ENCODE measurements at places on chromosomes 4 and X.
A peak's percentile ranks its signal among the peaks of the same experiment; 100 is the strongest.

GRCh38 chr4:89039730-89040338 is 17.2 kb downstream of the FAM13A start:
- DNase-seq, result no peak

- DNase-seq, result no peak
Measured at GRCh38 chr4:139557556-139558110, 1.6 kb upstream of the SETD7 start.

DNA sequence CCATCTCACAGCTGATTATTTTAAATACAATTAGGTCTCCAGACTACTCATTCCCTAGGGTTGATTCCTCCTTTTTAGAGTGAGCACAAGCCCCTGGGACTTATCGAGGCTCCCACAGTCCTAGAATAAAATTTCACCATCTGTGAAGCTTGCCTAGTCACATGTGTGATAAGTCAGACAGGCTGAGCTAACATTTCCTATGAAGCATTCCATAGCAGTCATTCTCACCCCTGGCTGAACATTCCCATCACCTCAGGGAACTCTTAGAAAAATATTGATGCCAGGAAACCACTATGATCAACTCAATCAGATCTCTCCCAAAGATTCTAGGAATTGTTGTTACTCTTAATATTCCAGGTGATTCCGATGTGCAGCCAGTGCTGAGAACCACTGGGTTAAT is 37.7 kb downstream of the ARHGEF9 start:
- DNase-seq, result peak; percentile 47

- DNase-seq, result no peak
Measured at GRCh38 chr4:163378661-163379060, 35.0 kb downstream of the NPY5R start.

- no peak for DNase-seq
Measured at GRCh38 chr4:76459291-76459723, 24.3 kb downstream of the SHROOM3 start.

GRCh38 chrX:53239474-53239873 is 14.5 kb upstream of the KDM5C start:
- no peak for DNase-seq

DNA sequence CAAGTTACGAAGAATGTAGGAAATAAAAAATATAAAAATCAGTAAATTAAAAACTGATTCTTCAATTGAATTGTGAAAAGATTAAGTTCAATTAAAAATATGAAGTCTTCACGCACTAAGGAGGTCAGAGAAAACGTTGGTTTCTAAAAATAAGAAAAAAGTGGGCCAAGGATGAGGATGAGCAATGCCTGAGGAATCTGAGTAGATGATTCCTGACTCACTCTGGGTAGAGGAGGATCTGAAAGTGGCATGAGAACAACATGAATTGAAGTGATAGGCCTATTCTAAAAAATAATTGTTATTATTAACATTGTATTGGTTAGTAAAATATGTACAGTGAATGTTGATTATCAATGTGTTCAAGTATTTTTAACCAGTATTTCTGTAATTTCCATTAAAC is 444.2 kb downstream of the GRIA2 start:
- peak; percentile 38 for DNase-seq

GRCh38 chr4:3373468-3373867 is 68.3 kb upstream of the HGFAC start:
- DNase-seq, result no peak

DNA sequence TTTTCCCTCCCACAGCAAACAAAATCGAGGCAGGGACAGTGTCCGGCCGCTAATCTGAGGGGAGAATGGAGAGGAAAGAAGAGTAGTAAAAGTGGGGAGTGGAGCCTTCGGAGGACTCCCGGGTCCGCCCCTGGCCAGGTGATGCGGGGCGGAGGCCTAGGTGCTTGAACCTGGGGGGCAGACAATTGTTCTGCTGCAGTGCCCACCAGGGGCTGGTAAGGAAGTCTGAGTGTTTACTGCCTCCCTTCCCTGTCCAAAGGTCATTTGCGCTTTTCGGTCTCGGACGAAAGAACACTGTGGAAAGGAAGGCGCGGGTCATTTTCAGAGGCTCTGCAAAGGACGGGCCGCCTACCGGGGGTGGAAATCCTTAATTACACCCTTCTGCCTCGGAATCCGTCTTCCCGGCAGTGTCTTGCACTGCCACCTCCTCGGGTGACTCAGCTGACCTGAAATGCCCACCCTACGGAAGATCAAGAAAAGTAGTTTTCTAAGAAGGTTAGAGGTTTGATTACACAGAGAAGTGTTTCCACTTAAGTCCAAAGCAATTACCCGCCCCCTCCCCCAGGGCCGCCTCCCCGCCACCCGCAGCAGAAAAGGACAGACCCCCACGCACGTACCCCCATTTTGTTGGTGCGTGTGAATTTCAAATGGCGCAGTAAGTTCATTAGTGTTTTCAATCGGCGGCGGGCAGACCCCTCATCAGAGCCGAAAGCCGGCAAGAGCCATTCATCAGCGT is 99.9 kb upstream of the TENM3 start:
- DNase-seq, result no peak

GRCh38 chr4:27145597-27145996 is 285.0 kb downstream of the STIM2 start:
- DNase-seq, result no peak

GRCh38 chr4:18111081-18111480 is 89.5 kb upstream of the LCORL start:
- no peak for DNase-seq

DNA sequence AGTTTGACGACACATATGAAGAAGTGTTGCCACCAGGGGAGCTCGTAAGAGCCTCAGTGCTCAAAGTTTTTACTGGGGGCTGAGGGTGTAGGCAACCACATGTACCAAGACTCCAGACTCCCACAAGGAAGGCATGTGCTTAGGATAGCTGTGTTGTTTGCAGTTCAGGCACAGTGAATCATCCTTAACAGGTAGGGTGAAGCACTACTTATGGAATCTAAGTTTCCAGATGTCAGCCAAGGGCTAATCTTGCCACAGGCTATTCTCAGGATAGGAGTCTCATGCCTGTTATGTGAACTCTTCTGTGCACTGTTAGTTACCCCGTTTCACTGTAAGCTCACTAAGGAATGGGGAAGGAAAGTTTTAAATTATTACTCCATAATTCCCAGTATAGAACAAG is 202.6 kb downstream of the TMA16 start:
- no peak for DNase-seq

DNA sequence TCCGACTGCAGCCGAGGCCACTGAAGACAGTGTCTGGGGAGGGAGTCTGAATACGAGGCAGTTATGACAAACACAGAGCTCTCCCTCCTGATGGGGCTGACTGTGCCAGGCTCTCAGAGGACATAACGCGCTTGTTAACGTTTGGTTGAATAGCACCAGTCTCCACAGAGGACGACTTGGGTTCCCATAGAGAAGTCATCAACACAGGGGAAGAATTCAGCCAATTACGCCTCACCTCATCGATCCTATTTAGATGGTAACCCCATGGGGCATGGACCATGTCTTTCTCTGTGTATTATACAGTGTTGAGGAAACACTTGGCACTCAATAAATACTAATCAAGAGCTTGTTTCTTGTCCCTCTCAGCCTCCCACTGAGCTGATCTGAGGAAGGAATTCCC is 642.6 kb upstream of the LCORL start:
- DNase-seq, result no peak

DNA sequence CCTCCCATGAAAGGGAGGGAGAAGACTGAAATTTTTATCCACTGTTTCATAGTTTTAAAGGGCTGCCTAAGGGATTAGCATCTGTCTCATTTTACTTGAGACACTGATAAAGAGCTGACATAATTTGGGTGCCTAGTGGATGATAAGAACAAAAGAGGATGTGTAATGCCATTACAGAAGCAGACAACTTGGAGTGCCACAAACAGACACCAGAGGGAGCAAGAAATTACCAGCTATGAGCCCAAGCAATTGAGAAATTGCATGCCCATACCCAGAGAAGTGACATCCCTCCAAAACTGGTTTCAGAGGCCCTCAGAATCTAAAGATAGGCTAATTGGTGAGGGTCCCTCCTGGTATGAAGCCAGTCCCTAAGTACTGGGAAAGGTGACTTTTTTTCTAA is 38.5 kb upstream of the POU3F4 start:
- DNase-seq, result no peak

DNA sequence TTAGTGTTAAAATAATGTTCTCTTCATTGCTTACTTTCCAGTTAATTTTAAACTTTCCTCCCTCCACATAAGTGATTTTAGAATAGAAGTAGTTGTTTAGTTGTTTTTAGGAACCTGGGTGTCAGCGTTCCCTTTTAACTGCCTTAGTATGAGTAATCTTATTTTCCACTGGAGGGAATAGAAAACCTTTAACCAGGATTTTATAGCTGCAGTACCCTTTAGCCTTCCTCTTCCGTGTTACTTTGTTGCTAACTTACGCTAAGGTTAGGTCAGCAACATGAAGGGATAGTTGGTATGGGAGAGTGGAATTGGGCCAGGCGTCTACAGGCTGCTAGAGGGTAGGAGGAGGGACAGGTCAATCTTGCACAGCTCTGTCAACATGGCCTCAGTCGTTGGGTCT is 31.5 kb downstream of the SMS start:
- DNase-seq, result no peak

GRCh38 chr4:121784975-121785374 is 16.1 kb upstream of the EXOSC9 start:
- DNase-seq, result peak; percentile 91

DNA sequence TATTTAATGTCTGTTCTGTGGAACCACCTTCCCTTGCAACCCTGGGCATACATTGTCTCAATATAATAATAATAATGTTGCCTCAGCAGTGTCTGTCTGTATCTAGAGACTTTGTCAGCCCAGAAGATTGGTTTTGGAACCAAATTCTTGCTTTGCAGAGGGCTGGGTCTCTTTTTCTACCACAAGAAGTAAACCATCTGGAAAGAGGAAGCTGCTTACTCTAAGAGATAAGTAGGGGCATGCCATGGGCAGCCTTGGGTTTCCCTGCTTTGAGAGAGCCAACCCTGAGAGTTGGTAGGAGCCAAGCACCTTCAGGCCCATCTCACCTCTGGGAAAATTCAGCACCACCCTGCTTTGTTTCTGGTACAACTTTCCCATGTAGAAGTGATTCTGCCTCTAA is 27.0 kb downstream of the TMEM31 start:
- DNase-seq, result no peak

DNA sequence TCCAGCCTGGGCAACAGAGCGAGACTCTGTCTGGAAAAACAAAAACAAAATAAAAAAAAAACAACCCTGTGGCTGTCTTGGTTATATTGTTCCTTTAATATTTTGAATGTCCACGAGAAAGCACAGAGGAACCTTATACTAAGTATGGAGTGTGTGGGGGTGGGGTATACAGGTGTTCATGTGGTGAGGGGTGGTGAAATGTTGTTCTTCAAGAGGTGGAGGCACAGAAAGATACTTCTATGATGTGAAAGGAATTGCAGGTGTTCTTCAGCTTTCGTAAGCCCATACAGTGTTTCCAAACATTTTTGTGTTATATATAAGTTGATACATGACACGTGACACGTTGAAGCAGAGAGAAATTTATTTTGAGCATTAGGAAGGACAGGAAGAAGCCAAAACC is 46.4 kb downstream of the SLC9A6 start:
- DNase-seq, result no peak

DNA sequence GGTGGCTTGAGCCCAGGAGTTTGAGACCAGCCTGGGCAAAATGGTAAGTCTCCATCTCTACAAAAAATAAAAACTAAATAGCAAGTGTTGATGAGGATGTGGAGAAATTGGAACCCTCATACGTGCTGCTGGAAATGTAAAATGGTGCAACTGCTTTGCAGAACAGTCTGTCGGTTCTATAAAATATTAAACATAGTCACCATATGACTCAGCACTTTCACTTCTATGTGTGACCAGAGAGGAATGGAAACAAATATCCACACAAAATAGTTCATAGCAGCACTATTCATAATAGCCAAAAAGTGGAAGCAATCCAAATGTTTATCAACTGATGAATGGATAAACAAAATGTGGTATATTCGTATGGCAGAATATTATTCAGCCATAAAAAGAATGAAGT is 60.8 kb upstream of the FMR1 start:
- DNase-seq, result no peak

GRCh38 chr4:157728215-157728614 is 444.6 kb downstream of the GASK1B start:
- no peak for DNase-seq

GRCh38 chrX:42021058-42021457 is 97.7 kb upstream of the CASK start:
- no peak for DNase-seq

DNA sequence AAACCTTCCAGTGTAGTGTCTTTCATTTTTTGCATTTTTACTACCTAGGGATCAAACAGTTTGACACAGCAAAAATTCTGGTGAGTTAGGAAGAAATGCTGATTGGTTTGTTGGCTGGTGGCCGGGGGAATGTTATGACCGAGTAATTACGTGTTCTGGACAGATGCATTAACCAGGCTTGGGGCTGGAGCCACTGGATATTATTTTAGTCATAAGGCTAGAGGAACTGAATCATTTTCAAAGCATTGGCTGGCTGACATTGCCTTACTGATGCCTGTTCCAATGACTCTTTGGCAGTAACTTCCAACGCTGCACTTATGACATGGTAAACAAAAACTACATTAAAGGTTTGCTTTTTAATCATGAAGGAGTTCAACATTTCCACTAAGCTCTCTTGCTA is 84.6 kb downstream of the FBXO8 start:
- DNase-seq, result peak; percentile 82

DNA sequence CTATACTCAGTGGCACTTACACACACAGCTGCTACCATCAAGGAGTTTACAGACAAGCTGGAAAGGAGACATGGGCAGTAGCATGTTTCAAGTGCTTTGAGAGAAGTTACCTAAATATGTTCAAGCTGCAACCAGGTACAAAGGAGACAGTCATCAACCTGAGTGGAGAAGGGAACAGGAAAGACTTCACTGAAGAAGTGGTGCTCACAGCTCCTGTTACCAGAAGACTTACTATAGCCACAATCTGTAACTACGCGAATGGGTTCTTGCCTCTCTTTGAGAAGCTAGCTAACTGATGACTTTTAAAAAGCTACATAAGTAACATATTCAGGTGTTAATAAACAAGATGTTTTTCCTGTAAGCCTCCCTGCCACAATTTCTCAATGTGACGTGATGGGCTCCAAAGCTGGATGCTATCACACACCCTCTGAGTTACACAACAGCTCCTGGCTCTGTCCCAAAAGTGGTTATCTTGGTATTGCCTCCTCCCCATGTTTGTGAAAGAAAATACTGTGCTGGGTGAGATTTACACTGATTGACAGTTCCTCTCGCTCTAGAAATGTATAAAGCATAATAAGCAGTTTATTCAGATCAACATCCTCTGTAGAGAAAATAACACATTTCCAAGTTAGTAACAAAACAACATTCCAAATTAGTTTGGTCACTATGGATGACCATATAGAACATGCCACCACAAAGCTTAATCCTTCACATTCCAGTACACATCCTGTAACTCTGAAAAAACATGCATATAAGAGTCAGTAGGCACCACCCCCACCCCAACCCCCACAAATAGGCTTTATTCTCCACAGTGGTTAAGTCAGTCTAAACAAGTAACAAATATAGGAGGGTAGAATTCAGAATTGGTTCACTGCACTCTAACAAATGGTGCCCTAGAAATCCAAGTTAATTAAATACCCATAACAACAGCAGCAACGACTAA is 81.8 kb downstream of the FRYL start:
- peak; percentile 84 for DNase-seq

GRCh38 chr4:123616951-123617461 is 220.4 kb downstream of the SPRY1 start:
- DNase-seq, result no peak

Measured in skeletal muscle cell (primary cell).